HCT116 (cell line): ENCODE measurements at places on chromosomes 7 and 10. TPM values are rescaled to one million over a fixed set of nuclear protein-coding genes. Genes with fewer than 3 reads are reported as not detected.

- H3K4me3 ChIP-seq: no peak overlapping the region
- no peaks in the 10 kb centered on the region for H3K4me1 ChIP-seq
- no peak for DNase-seq
- H3K36me3 ChIP-seq: no peaks in the 10 kb centered on the region
- no peak overlapping the region for H3K27ac ChIP-seq
These were observed 96.0 kb downstream of the DOCK4 start for GRCh38 chr7:112110175-112110574.

DNA sequence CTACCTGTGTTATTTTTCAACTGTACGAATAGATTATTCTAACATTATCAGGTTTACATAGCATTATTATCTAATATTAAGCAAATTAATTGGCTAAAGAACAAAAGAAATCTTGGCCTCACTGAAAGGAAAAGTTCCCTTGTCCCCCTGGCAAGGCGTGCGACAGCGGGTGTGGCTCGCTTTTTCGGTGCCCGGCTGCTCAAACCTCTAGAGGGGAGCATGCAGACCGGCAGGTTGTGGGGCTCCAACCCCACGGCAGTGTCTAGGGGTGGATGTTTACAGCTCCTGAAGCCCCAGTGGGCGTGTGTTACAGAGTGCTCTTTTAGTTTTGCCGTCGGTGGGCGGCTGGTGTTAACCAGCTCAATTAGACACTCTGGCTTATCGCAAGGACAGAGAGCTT is 456.4 kb downstream of the TNS3 start:
- H3K27me3 ChIP-seq: no peaks in the 10 kb centered on the region
- no peaks in the 10 kb centered on the region for H3K4me1 ChIP-seq
- H3K27ac ChIP-seq: no peak overlapping the region
- no peaks in the 10 kb centered on the region for H3K36me3 ChIP-seq

- H3K27ac ChIP-seq: no peak overlapping the region
- no peaks in the 10 kb centered on the region for H3K27me3 ChIP-seq
- DNase-seq: no peak
- H3K36me3 ChIP-seq: no peaks in the 10 kb centered on the region
- H3K4me1 ChIP-seq: peaks cover 9% of the 10 kb centered on the region
These were observed 22.6 kb downstream of the EPDR1 start for GRCh38 chr7:37942934-37943610.

- H3K36me3 ChIP-seq: no peaks in the 10 kb centered on the region
- DNase-seq: no peak
- H3K4me3 ChIP-seq: no peak overlapping the region
- H3K27me3 ChIP-seq: no peaks in the 10 kb centered on the region
- peaks cover 27% of the 10 kb centered on the region for H3K4me1 ChIP-seq
These were observed 12.4 kb downstream of the NMT2 start for GRCh38 chr10:15155978-15156656.

- no peak overlapping the region for H3K27ac ChIP-seq
- no peaks in the 10 kb centered on the region for H3K4me1 ChIP-seq
- H3K27me3 ChIP-seq: peaks cover 24% of the 10 kb centered on the region; the same call in 1 of the 2 replicates
- no peak overlapping the region for H3K4me3 ChIP-seq
- DNase-seq: no peak
These were observed 77.6 kb upstream of the SFMBT2 start for GRCh38 chr10:7488418-7488829.

DNA sequence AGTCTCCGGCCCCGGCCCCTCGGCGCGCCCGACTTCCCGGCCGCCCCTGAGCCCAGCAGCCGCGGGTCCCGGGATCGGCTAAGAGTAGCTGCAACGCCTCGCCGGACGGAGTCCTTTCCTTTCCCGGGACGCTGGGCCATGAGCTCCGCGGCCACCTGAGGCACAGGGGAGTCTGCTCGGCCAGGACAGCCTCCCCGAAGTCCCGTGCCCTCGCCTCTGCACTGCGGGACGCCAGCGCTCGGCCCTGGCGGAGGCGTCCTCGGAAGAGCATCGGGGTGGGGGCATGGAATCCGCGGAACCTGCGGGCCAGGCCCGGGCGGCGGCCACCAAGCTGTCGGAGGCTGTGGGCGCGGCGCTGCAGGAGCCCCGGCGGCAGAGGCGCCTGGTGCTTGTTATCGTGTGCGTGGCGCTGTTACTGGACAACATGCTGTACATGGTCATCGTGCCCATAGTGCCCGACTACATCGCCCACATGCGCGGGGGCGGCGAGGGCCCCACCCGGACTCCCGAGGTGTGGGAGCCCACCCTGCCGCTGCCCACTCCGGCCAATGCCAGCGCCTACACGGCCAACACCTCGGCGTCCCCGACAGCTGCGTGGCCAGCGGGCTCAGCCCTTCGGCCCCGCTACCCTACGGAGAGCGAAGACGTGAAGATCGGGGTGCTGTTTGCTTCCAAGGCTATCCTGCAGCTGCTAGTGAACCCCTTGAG is 502 bp downstream of the SLC18A3 start:
- no peak for DNase-seq
- peaks cover 3% of the 10 kb centered on the region; the same call in 1 of the 2 replicates for H3K4me1 ChIP-seq
- H3K27ac ChIP-seq: no peak overlapping the region
- no peaks in the 10 kb centered on the region for H3K27me3 ChIP-seq
- no peaks in the 10 kb centered on the region for H3K36me3 ChIP-seq

The SP4 gene
- total RNA-seq: 7.6 TPM

The GPRIN2 gene
- 1.7 TPM for total RNA-seq
